ENCODE measurements at places on chromosomes 7 and 10.
A peak's percentile ranks its signal among the peaks of the same experiment; 100 is the strongest.

- no peak for DNase-seq
These were observed 147.0 kb downstream of the ARID5B start for GRCh38 chr10:62048470-62048869.

DNA sequence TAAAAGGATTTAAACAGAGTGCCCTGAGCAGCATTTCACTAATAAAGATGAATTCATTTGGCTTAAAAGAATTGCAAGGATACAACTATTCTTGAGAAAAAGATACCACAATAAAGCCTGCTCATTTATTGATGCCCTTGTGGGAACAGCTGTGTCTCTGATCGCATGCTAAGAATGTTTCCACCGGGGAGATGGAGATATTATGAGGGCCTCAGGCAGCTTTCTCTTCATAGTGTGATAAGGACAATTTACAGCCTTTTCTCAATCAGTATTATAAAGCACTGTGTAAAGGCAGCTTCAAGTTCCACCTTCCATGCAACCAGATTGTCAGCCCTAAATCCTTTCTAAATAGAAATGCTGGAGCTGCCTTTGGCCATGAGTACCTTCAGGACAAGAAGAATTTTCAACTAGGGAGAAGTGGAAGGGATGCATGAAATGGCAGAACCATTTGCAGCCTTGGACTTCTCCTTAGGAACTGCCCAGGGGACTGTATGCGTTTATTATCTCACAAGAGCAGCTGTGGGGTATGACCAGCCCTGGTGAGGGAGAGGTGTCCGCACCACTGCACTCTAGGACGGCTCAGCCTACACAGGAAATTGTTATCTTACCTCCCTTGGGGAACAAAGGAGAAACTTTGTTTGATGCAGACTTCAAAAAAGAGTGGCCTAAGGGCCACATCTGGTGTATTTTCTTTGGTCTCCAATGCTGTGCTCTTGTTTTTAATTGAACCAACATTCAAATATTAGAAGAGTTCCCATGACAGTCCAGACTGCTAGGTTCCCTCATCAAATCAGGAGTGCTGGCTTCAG, 116.9 kb upstream of the PCGF5 start:
- no peak for DNase-seq

- peak; percentile 40 for DNase-seq
These were observed at the start of gene VWA2 for GRCh38 chr10:114239117-114239993. VWA2 (plus strand) TSS chr10:114239254; CDS start chr10:114248714, 9,460 bp downstream.

- DNase-seq = no peak
These were observed 58.1 kb downstream of the POLL start for GRCh38 chr10:101529725-101530553.

DNA sequence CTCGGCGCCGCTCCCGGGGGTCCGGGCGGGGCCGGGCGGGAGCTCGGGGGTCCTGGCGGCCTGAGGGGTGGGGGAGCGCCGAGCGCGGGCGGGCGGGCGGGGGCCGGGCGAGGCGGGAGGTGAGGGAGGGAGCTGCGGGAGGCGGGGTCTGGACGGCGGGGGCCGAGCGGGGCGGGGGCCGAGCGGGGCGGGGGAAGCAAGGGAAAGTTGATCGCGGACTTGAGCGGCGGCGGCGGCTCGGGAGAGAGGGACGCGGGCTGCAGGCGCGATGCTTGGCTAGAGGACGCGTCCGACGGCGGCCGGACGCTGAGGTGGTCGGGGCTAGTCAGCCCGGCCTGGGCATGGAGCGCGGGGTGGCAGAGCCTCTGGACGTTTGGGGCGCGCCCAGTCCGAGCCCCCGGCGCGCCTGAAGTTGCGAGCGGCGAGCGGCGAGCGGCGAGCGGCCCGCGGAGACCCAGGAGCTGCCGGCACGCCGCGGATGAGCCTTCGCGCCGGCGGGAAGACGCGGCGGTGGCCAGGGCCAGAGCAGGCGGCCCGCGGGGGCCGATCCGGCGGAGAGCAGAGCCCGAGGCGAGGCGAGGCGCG, at the start of gene CDH23:
TSS of gene CDH23 (plus strand) at position 210 of the 585 bp plus-strand sequence. CDS start 42,912 bp downstream, outside the sequence.
- no peak for DNase-seq

Data from SHP77 treated with DMSO at 0.1 percent for 48 hours (cell line).